ENCODE measurements at places on chromosomes 16 and 17. TPM values are rescaled to one million over a fixed set of nuclear protein-coding genes. Genes with fewer than 3 reads are reported as not detected.

The SLC12A3 gene
- not detected for total RNA-seq

The PIRT gene
- not detected for total RNA-seq

The MPV17L gene
- 5.5 TPM for total RNA-seq

GRCh38 chr16:80459966-80460365 is 80.8 kb upstream of the DYNLRB2 start:
- DNase-seq = no peak

DNA sequence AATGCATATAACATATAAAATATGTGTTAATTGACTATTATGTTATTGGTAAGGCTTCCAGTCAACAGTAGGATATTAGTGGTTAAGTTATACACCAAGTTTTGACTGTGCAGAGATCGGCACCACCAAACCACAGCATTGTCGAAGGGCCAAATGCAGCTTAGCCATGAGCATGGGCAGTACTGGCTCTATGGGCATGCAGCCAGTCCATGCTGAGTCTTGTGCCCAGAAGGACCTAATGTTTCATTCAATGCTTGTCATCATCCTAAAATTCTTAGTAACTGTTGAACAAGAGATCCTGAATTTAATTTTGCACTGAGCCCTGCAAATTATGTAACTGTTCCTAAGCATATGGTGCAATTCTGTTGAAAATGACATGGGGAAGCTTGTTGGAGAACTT is 233.4 kb upstream of the HS3ST3A1 start:
- no peak for DNase-seq
